ENCODE measurements at places on chromosomes 13 and 19.

DNA sequence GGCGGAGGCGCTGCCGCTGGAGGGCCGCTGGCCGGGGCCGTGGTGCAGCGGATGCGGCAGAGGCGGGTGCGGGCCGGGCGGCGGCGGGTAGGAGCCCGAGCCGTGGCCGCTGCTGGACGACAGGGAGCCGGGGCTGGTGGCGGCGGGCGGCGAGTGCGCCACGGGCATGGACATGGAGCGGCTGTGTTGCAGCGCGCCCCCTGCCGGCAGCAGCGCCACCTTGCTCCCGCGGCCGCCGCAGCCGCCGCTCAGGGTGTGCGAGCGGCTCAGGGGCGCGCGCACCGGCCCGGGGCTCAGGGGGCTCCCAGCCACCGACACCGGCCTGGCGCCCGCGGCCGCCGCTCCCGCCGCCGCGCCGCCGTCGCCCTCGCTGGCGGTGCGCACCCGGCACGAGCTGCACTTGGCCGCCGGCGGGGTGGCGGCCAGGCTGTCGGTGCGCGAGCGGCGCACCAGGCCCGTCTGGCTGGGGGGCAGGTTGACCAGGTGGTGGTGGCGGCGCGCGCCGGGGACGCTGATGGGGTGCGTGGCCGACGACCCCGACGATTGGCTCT, 1.7 kb downstream of the IRS2 start:
- DNase-seq: peak; percentile 77

- peak; percentile 34 for DNase-seq
These were observed 11.4 kb downstream of the PCCA start for GRCh38 chr13:100100115-100100879.

DNA sequence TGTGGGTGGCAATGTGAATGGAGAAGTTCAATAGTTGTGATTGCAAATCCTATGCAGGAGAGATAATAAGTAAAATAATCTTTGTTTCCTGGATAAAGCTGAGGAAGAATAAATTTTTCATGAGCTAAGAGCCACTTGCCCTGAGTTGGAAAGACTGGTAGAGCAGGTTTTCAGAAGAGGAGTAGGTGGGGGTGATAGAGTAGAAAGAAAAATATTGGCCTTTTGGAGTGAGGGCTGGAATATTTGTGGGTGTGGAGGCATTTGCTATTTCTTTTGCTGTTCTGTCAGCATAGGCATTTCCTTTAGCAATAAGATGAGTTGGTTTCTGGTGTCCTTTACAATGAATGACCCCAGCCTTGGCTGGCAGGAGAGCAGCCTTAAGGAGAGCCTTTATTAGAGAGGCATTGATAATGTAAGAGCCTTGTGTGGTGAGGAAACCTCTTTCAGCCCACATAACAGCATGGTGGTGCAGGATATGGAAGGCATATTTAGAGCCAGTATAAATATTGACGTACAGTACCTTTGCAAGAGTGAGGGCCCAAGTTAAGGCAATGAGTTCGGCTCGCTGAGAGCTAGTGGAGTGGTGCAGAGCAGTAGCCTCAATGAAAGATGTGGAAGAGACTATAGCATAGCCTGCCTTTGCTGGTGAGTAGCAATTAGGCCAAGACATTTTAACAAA, 11.6 kb upstream of the ZNF431 start:
- no peak for DNase-seq

DNA sequence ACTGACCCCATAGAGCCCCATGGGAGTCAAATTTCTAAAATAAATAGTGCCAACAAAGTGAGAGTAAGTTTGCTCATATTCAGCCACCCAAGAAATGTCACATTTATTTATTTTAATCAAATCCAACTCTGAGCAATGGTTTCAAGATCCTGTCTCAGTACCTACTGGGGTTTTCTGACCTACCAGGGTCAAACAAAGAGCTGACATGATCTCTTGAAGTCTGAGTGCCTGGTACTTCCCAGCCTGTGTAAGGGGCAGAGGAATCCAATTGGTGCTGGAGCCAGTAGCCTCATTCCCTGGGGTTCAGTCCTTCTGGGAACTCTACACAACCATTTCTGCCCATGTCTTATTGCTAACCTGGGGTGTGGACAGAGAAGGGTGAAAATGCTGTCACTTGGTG, 104.6 kb upstream of the SERP2 start:
- DNase-seq: no peak

DNA sequence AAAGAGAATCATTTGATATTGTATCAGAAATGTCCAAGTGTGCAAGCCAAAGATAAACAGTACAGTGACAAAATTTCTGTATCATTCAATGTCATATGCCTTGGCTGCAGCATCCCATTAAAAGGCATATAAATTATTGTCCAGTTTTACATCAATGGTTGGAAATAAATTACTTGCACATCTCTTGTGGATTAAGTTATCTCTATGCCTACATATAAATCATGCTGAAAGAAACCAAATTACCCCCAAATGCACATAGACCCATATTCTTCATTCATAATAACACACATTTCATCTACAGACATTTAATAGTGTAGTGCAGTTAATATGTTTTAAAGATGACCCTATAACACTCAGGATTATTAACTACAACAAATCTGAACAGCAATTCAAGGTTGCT, 1415.7 kb upstream of the PCDH9 start:
- DNase-seq: no peak

DNA sequence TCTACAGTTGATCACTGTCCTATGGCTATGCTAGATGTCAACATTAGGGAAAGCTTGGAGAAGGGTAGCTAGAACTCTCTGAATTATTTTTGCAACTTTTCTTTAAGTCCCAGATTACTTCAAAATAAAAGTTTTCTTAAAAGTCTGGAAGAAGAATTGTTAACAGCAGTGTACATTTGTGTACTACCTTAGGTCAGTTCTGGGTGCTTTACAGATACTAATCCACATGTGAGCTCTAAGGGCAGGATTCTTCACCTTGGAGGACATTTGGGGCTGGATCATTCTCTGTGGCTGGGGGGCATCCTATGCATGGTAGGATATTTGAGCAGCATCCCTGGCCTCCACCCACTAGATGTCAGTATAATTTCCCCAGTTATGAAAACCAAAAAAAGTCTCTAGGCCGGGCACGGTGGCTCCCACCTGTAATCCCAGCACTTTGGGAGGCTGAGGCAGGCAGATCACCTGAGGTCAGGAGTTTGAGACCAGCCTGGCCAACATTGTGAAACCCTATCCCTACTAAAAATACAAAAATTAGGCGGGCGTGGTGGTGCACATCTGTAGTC, 2.8 kb downstream of the BRME1 start:
- peak; percentile 16 for DNase-seq

DNA sequence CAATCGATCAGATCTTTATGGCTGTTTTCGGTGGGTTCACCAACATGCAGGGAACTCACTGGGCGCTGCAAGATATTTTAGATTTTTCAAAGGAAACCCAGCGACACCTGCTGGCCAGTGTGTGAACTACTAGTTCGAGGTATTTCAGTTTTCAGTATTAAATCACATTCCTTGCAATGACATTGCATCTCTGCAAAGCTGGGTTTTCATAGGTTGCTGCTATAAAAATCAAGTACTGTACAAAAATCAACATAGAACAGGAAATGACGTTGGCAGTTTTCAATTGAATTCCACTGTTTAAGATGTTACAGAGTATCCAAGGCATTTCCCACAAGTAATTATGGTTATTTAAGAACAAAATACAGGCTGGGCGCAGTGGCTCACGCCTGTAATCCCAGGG, 17.6 kb downstream of the LIG1 start:
- peak; percentile 58 for DNase-seq

- no peak for DNase-seq
These were observed 59.8 kb downstream of the RUBCNL start for GRCh38 chr13:46327246-46327645.

- no peak for DNase-seq
These were observed 40.8 kb downstream of the KLF2 start for GRCh38 chr19:16365300-16365996.

GRCh38 chr13:112791663-112792440, 102.0 kb downstream of the ATP11A start:
- DNase-seq: no peak

DNA sequence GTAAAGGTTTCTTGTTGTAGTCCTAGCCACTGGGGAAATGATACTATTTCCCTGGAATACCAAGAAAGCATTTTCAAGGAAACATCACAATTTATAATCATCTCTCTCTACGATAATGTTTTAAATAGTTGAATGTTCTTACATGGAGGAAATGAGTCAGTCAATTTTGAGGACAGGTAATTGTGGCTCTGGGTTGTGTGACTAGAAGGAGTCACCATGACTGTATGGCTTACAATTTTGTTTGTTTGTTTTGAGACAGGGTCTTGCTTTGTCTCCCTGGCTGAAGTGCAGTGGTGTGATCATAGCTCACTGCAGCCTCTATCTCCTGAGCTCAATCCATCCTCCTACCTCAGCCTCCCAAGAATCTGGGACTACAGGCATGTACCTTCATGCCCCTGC, 47.4 kb downstream of the COG3 start:
- DNase-seq: no peak

DNA sequence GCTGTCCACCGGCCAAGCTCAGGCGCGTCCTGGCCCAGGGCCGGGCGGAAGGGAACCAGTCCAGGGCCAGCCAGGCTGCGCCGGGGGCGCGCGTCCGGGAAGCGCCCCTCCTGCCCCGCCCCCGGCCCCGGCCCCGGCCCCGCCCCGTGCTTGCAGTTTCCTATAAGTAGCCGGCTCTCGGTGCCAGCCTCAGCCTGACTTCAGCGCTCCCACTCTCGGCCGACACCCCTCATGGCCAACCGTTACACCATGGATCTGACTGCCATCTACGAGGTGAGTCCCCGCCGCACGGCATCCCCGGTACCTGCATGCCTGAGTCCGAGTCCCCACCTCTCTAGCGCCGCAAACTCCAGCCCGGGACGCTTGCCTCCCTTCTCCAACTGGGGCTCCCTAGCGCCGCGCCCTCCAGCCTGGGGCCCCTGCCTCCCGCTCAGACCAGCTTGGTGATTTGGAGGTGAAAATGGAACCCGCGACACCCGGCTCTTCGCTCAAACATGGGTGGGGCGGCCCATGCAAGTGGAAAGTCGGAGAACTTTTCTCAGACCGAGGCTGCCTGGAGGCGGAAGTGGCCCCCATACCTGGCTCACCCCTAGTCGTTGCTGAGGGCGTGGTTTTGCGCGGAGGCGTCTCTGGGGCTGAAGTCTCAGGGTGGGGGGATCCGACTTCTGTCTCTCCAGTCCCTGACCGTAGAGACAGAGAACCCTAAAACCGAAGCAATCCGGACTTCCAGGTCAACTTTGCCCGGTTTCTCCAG, at the start of gene ZFP36:
TSS of gene ZFP36 (plus strand) at position 192 of the 754 bp plus-strand sequence. CDS start at position 250, 58 bp downstream.
- DNase-seq: peak; percentile 84

DNA sequence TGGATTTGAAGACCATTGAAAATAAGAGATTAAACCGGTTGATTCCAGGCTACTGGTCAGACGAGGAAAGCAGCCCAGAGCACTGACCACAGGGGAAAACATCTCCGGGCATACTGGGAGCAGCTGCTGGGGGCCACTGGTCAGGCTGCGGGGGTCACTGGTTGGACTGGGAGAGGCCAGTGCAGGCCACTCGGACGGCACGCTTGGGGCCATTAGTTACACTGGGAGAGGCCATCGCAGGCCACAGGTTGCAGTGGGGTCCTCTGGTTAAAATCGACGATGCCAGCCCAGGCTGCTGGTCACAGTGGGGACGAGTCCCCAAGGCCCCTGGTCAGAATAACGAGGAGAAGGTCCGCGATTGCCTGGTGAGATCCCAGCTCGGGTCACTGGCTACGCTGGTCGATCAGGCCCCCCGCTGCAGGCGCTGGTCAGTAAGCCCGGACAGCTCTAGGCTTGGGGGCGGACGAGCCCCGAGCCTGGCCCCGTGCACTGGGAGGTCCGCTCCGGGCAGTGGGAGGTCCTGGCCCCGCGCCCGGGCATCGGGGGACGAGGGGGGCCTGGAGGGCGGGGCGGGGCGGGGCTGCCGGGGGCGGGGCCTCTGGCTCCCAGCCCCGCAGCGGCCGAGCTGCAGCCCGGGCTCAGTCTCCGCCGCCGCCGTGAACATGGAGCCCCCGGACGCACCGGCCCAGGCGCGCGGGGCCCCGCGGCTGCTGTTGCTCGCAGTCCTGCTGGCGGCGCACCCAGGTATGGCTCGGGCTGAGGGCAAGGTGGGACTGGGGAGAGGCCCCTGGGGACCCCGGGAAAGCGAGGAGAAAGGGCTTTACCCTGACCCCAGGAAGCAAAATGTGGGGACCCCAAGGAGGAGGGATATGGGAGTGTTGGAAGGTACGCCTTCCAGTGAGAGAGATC, at the start of gene BCAM:
TSS of gene BCAM (plus strand) at position 641 of the 909 bp plus-strand sequence. CDS start at position 663, 22 bp downstream.
- DNase-seq: peak; percentile 77

GRCh38 chr13:18943273-18943672, 238.4 kb downstream of the TUBA3C start:
- no peak for DNase-seq

DNA sequence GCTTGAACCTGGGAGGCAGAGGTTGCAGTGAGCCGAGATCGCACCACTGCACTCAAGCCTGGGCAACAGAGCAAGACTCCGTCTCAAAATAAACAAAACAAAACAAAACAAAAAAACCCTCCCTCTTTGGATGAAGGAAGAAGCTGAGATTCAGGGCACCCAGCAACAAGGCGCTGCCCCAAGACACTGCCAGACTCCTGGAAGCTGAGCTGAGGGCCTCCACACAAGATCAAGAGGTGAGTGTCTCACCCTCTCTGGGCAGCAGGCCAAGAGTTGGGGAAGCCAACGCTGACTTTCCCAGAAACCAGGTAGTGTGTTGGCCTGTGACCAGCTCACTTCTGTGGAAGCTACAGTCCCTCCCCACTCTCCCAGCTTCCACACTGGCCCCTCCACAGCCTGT, 3.7 kb upstream of the TYROBP start:
- no peak for DNase-seq

GRCh38 chr19:6442087-6442688, 8.6 kb upstream of the SLC25A41 start:
- no peak for DNase-seq

GRCh38 chr13:60229708-60230272, 66.1 kb upstream of the DIAPH3 start:
- peak; percentile 47 for DNase-seq

DNA sequence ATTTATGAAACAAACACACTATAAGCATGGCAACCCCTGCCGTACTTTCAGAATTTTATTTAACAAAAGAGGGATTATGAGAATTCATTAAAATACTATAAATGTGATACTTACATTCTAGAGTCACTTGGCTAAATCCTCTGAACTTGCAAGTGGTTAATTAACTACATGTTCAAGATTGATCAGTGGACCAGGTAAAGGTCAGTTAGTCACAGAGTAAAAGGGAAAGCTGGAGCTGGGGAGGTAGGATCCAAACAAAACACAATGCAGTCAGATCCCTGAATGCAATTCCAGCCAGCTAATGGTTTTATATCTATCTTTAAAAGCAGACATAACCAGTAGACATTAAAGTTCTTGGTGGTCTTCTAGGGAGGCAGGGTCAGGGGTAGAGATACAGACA, 270.5 kb downstream of the DIAPH3 start:
- no peak for DNase-seq

DNA sequence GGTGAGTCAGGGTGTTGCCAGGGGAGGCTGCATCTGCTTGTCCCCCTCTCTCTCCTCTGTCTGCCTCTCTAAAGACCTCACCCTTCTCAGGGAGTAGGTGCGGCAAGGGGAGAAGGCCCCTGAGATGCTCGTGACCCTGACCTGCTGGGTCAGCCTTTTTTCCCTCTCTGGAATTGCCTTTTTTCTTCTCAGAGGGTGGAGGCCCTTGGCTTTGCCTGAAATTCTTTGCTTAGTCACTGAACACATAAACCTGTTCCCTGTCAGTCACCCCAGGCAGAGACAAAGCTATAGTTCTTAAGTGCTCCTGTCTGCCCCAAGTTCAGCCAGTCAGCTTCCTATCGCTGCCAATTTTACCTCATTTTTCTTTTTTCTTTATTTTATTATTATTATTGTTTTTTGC, 35.2 kb upstream of the PEG3 start:
- DNase-seq: no peak

- no peak for DNase-seq
These were observed 17.2 kb downstream of the BLOC1S3 start for GRCh38 chr19:45195764-45196163.

Data from fibroblast of skin of scalp (primary cell).